Pancreas (tissue), 10 donors: ENCODE measurements at places on chromosomes 5 and 9.

DNA sequence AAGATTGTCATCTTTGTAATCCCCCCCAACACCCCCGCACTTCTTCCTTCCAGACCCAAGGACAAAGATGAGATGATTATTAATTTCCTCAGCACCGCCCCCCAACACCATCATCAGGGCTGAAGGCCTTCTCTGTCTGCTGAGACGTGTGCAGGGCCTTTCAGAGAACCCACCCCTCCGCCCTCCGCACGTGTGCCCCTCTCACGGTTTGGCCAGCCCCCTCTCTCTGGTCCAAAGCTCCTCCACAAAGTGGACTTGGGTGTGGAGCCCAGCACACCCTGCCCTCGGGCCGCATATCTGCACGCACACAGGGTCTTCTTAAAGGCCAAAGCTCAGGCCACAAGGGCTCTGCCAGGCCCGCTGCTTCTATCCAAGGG is 32.0 kb downstream of the PAX5 start:
- no peak for DNase-seq

- peak; percentile 46 for DNase-seq
Measured at GRCh38 chr5:173888473-173889131, 453 bp downstream of the CPEB4 start.

- DNase-seq, result no peak
Measured at GRCh38 chr9:3758816-3759576, 233.2 kb upstream of the RFX3 start.

DNA sequence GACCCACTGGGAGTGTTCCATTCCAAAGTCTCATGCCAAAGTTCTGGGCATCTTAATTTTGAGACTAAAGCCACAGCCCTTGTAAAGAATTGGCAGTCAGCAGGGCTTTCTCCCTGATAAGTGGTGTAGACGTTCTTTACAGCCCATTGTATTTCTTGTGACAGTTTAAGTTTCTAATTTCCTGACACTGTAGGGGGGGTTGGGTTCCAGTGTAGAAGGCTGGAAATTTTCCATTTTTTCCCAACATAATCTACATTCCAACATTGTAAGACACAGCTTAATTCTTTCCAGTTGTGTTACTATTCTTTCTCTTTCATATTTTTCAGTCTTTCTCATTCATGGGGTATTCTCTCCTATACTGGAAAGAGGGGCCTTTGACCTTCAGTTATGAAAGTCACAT is 121.1 kb downstream of the FBXL7 start:
- DNase-seq, result no peak

DNA sequence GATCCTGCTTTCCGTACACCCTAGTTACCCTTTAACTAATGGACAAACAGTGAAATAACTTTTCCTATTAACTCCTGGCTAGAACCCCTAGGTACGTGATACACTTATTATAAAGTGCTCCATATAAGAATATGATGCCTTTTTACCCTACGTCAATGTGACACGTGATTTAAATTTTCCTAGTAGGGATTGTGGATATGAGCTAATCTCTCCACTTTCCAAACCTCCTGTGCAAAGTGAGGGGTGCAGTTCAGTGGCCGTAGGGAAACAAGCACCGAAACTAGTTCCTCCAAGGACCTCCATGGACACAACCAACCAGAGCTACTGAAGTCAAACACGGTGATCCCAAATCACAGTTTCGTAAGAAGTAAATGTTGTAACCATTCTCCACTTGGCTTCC is 19.3 kb downstream of the NFIB start:
- no peak for DNase-seq

DNA sequence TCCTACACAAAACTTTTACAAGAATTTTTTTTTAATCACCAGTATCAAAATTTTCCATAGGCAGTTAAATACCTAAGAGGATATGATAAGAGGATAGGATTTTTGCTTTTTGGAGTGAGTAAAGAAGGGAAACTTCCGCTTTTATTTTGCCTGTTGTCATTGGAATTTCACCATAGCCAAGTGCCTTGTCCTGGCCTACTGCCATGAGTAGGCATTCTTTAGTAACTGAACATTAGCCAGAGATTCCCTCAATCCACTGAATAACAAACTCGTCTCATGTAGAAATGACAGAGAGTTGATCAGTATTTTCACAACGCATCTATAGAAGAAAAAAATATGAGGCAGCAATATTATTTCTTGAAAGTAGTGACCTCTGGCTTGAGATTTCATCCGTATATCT is 289.6 kb upstream of the ADAMTSL1 start:
- DNase-seq, result no peak

- DNase-seq, result no peak
Measured at GRCh38 chr5:178068293-178068692, 45.0 kb upstream of the N4BP3 start.

DNA sequence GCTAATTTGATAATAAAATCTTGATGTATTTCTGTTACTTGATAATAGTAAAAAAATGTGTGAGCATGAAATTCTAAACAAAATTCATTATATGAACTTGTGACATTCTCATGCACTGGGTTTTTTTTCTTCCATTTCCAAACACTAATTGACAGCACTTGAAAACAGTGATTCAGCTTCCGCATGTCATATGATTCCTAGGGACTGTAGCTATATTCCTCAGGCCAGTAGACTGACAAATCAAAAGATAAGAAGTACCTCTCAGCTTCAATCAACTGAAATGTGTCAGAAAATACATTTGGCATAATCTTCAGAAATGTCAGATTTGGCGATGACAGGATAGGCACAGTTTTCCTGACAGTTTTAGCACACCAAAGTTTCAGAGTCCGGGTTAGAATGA is 52.5 kb downstream of the EFNA5 start:
- DNase-seq, result no peak
